ENCODE measurements at places on chromosomes 6 and 20. TPM values are rescaled to one million over a fixed set of nuclear protein-coding genes. Genes with fewer than 3 reads are reported as not detected.

PNPLA1 gene
- total RNA-seq: 1.2 TPM

TXLNB gene
- 0.52 TPM for total RNA-seq

ME1 gene
- total RNA-seq: 1.3 TPM

SRC gene
- total RNA-seq: 24.1 TPM

ZSCAN12 gene
- 4.6 TPM for total RNA-seq

IL17A gene
- total RNA-seq: not detected

CLIC5 gene
- 0.52 TPM for total RNA-seq

BCLAF1 gene
- total RNA-seq: 558 TPM
